NCI-H146 (cell line): ENCODE measurements at places on chromosomes 6 and 20.

- no peak for DNase-seq
Observed at GRCh38 chr6:158853880-158854213, 34.7 kb upstream of the EZR start.

- no peak for DNase-seq
Observed at GRCh38 chr6:55758156-55758937, 117.0 kb downstream of the BMP5 start.

GRCh38 chr6:119313937-119314884, 35.4 kb downstream of the MAN1A1 start:
- DNase-seq = no peak

GRCh38 chr6:22558288-22558882, 11.0 kb upstream of the HDGFL1 start:
- peak; percentile 25 for DNase-seq

GRCh38 chr6:148885136-148885865, 138.5 kb downstream of the UST start:
- no peak for DNase-seq

DNA sequence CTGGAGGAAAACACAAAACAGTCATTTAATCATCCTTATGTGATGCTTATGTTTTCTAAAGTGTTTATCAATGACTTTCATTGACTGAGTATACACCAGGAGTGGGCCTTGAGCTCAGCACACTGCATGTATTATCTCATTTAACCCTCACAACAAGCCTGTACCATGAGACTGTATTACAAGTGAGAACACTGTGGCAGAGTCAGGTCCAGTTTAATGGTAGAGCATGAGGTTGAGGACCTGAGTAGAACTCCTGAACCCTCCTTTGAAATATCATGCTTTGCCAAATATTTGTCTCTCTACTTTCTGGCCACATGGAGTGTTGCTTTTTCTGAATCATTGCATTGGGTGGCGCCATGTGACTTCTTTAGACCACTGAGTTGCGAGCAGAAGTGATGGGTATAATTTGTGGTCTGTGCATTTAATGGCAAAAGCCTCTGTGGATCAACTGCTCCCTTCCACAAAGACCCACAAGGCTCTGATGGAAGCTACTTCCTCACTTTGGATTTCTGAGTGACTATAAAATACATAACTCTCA, 65.0 kb upstream of the SIRPG start:
- no peak for DNase-seq

DNA sequence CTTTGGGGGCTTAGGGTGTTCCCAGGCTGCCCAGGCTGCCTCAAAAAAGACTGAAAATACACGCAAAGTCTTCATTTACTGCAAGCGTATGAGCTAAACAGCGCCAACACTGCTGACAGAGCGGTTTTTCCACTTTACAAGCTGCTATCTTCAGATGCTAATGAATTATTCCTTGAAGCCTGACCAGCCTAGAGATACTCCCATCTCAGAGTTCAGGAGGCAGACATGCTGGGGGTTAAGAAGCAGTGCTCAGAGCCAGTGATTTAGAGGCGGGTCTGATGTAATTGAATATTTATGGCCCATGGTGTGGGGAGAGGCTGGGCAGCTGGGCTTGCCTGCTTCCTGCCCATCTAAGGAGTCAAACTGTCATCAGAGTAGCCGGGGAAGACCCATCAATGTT, 241.4 kb downstream of the SLC24A3 start:
- no peak for DNase-seq
